H54 (cell line): ENCODE measurements at places on chromosomes 4 and X.

DNA sequence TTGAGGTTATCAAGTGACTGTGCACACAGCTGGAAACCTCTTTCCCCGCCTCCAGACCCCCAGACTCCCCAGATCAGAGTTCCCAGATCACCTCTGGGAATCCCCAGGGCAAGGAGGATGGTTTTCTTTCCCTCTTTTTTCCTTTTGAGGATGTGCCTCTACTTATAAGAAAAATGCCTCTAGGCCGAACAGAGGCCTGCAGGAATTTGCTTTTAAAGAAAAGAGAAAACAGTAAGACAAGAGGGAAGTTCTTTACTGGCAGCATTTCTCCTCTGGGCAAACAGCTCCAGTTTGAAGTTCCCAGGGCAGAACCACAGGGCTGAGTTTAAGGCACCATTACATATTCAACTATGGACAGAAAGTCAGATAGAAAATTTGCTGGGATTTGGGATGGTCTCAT is 837.9 kb upstream of the LCORL start:
- no peak for DNase-seq

- DNase-seq = no peak
These were observed 856.9 kb upstream of the FRG1 start for GRCh38 chr4:189083769-189084168.

- no peak for DNase-seq
These were observed 1609.1 kb downstream of the C4orf33 start for GRCh38 chr4:130705023-130705422.

- DNase-seq = no peak
These were observed 34.1 kb downstream of the PLS3 start for GRCh38 chrX:115595049-115595448.

GRCh38 chrX:134013092-134013497 is 27.7 kb upstream of the GPC3 start:
- no peak for DNase-seq

DNA sequence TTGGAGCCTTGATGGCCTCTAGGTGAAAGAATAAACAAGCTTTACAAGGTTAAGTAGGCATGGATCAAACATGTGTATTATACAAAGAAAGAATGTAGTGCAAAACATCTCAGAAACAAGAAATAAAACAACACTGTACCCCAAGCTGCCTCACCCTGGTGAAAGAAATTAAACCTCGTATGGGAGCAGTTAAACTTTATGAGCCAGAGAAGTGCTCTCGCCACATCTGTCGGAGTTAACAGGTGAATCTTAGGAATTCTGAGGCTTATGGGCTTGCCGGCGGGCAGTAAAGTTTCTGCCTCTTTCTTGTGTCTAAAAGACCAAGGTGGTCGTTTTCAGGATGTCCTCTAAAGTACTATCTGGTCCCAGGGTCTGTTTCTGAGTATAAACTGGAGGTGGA is 34.0 kb upstream of the ARSH start:
- no peak for DNase-seq

DNA sequence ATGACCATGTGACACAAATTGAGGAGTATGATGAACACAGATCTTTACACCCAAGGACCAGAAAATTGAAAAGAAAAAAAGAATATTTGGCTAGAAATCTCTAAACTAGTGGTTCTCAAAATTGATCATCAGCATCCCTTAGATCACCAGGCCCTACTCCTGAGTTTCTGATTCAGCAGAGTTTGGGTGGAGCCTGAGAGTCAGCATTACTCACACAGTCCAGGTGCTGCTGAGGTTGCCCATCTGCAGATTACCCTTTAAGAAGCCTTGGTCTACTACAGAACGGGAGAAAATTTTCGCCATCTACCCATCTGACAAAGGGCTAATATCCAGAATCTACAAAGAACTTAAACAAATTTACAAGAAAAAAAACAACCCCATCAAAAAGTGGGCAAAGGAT is 182.8 kb downstream of the MOSPD2 start:
- no peak for DNase-seq

GRCh38 chr4:106893395-106893881 is 142.7 kb downstream of the DKK2 start:
- no peak for DNase-seq

- DNase-seq = no peak
These were observed 297.0 kb upstream of the INTU start for GRCh38 chr4:127335732-127336131.

DNA sequence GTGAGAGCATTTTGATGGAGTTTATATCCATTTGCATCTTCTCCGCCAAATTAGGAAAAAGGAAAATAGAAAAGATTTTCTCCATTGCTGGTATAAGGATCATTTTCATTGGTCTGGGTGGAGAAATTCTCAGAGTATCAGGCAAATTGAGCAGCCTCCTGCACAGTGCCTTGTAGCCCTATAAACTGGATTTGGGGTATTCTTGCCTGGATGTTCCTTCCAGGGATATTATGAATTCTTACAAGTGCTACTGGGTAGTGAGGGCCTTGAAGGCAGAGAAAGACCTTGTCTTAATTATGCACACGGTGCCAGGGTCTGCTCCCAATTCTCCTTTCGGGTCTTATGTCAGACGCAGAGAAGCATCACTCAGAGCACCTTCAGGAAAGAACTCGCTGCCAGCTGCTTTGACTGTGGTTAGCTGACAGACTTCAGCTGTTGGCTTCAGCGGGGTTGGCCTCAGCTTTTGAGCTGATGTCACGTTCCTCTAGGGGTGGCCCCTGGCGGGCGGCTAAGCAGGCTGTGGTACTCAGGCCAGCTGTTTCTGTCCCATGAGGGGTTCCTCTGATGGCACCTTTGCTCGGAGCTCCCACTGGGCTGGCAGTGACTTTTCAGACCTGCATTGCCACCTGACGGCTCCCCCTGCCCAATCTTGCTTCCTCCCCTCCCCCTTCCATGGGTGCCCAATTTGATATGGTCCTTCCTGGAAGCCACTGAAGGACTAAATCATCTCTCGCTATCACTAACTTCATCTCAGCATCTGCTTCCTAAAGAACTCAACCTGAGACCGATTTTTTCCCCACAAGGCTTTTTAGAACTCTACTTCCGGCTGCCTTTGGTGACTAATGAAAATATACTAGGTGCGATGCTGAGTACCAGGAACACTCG is 519.5 kb downstream of the BCOR start:
- DNase-seq = no peak

DNA sequence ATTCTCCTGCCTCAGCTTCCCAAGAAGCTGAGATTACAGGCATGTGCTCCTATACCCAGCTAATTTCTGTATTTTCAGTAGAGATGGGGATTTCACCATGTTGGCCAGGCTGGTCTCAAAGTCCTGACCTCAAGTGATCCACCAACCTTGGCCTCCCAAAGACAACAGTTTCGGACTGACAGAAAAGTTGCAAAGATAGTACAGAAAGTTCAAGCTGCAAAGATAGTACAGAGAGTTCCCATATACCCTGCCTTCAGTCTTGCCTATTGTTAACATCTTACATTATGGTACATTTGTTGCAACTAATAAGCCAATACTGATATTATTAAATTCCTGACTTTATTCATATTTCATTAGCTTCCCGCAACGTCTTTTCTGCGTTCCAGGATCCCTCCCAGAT is 65.8 kb downstream of the SUPT20HL2 start:
- no peak for DNase-seq

DNA sequence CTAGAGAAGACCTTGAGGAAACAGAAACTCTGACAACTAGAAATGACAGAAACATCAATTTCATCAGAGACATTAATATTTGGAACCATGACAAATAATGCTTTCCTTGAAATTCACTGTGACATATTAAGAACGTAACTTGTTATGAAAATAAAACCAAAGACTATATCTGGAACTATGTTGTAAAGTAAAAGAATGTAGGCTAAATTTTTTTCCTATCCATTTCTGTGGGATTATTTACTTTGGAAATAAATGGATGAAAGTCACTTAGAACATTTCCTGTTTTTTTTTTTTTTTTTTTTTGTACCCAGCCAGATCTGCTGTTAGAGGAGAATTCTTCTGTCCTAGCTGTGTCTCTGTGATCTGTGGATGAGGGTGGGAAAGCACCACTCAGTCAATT is 255.9 kb downstream of the SPRY1 start:
- no peak for DNase-seq

GRCh38 chr4:61201561-61201960 is 1.4 kb downstream of the ADGRL3 start:
- no peak for DNase-seq

DNA sequence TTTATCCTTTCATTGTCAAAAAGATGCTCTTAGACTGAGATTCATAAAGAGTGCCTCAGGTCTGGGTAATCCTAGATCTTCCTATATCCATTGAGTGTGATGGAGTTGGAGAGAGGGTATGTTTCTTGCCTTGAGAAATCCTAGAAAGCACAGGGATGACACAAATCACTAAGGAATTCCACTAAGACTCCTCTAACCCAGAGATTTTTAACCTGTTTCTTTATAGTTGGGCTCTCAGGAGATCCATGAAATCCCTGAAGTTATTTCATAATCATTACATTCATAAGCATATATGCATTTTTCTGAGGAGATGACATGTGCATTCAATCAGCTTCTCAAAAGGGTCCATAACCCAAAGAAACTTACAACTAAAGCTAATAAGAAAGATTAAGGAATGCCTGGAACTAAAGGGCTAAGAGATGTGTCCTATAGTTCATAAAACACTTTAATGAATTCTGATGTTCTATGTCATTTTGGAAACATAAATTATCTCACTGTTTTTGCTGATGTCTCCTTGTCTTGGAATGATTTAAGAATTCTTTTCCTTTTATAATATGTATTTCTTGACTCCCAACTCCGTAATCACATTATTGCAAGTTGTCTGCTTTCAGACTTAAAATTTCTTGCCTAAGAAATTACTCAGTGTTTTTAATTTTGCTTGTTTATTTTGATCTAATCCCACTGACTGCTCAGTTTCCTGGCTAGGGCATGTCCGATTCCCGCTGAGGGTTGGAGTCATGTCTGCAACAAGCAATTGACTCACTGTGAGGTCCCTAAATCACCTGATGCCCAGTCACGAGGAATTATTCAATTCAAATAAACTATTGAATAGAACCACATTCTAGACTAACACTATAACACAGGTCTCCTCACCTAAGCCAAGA is 2.8 kb upstream of the AMTN start:
- DNase-seq = no peak

- DNase-seq = no peak
These were observed 4.9 kb downstream of the LRPAP1 start for GRCh38 chr4:3527101-3527913.

DNA sequence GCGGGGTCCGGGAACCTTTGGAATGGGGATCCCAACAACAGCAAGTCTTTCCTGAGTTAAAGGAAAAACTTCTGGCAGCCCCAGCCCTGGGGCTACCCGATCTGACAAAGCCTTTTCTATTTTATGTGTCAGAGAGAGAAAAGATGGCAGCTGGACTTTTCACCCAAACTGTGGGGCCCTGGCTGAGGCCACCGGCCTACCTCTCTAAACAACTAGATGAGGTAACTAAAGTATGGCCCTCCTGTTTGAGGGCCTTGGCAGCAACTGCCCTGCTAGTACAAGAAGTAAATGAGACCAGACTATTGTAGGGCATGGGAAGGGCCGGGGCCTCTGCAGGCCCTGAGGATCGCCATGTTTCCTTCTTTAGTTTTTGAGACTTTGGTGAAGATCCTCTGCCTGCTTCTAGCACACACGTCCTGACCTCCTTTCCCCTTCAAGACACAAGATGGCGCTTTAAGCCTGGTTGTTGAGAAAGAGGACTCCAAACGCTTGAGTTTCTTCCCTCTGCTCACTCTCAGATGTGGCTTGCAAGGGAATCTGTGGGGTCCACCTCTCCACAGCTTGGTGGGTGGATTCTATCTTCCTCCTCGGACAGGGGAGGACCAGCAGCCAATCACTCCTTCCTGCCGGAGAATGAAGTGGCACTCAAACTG is 18.5 kb upstream of the DRD5 start:
- DNase-seq = peak; percentile 19

GRCh38 chrX:13115146-13115855 is 70.9 kb upstream of the FAM9C start:
- no peak for DNase-seq

- DNase-seq = no peak
These were observed 171.4 kb downstream of the GPC3 start for GRCh38 chrX:133813971-133814370.

GRCh38 chr4:40340030-40340429 is 4.9 kb downstream of the CHRNA9 start:
- no peak for DNase-seq

DNA sequence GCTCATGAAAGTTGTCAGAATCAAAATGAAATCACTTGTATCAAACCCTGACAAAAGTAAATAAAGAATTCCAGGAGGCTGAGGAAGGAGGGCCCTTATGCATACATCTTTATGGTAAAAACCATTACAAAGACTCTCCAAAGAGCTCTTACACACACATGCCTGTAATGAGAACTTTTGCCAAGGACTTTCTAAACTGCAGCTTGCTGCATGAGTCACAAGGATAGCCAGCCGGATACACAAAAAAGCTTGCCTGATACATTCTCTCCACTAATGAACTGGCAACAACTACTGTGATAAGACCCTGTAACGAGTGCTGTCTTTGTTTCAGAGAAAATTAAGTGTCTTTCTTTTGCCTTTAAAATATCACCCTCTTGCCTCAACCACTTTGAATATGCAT is 618.1 kb downstream of the PPP4R3C start:
- no peak for DNase-seq

DNA sequence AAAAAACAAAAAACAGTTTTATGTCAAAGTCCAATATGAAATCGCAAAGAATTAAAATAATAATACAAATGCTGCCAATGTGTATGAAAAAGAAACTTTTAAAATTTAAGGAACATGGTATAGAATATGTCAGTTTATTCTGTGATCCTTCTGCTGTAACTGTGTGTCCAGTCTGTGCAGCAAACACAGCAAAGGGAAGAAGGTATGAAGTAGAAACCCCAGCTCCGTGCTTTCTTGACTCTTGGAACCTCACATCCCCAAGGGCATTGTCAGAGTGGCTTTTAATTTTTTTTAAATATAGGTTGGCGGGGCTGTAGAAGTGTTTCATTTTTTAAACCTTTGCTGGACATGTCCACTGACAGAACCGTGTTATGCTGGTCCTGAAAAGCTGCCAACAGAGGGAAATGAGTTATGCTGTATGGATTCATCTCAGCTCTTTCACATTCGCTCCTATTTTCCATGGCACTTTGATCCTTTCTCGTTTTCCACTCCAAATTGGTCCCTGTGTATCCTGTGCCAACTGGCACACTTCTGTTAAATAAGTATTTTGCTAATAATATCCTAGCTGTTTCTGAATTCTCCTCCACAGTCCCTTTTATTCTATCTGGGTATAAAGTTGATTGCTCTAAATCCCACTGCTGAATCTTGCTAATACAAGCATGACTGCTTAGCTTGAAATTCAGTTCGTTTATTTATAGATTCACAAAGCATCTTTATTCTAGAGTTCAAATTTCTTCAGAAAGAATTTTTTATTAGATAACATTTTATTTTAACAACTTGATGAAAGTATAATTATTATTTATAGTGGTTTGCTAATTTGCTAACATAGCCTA is 127.0 kb upstream of the DDIT4L start:
- no peak for DNase-seq

DNA sequence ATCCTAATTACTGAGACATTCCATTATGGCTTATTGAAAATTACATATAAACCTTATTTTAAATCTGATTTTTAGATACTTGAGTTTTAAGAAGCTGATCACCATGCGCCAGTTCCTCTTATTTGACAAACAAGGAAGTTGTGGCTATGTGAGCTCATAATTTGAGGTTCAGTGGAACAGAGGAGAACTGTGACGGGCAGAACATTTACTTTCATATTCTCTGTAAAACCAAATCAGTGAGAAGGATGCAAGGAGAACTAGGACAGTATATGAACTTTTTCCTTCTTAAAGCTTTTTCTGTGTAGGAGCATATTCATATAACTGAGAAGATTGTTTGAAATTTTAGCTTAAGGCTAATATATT is 25.3 kb downstream of the STIM2 start:
- DNase-seq = no peak
